AG04450 (cell line): ENCODE measurements at places on chromosomes 2 and 18.

DNA sequence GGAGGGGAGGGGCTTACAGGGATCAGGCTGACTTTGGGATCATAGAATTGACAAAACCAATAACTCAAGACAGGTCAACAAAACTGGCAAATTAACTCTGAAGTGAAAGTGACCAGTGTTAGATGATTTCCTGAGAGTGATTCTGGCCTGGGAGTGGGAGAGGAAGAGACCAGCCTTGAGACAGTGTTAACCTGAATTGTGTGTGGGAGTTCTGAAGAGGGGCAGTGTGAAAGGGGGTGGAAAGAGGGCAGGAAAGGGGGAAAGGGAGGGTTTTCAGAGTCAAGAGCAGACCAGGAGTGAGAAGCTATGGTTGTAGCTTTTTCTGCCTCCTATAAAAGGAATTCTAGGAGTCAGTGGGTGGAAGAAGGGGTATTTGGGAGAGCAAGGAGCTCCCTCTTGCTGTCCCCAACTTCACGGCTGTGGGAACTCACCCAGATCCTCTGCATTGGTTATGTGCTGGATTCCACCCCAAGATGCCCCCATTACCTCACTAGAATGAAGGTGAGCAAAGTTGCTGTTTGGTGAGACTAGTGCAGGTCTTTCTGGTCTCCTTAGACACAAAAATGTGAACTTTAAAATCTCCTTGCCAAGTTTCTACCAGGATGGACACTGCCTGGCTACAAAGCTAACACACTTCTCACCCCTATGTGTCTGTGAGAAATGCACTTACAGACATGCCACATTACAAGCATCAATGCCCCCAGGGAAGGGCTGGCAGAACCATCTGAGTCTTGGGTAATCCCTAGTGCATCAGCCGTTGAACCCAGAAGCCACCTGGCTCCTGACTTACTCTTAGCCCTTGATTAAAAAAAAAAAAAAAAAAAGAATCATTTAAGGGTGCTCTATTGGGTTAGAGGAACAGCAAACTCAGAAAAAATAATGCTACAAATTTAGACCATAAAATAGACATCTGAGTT, 61.6 kb downstream of the BMP10 start:
- no peak for DNase-seq

- no peak for DNase-seq
Observed at GRCh38 chr2:6168485-6168884, 476.3 kb downstream of the SOX11 start.

- no peak for DNase-seq
Observed at GRCh38 chr2:117832905-117833613, 18.6 kb downstream of the DDX18 start.

- DNase-seq, result no peak
Observed at GRCh38 chr2:9738535-9739496, 104.5 kb upstream of the TAF1B start.

DNA sequence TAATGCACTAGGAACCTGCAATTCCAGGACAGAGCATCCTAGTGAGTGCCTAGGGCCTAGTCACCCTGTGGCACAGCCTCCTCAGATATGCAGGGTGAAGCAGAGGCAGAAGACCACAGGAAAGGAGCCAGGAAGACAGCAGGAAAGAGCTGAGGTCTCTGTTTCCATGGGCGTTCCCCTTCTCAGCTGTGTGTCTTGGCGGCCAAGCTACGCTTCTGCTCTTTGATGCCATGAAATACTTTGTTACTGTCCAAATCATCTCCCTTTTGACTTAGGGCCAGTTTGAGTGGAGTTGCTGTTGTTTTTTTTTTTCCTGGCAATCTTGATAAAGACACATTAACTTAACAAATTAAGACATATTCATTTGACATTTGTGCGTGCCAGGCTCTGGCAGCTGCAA, 67.3 kb downstream of the APOB start:
- no peak for DNase-seq

DNA sequence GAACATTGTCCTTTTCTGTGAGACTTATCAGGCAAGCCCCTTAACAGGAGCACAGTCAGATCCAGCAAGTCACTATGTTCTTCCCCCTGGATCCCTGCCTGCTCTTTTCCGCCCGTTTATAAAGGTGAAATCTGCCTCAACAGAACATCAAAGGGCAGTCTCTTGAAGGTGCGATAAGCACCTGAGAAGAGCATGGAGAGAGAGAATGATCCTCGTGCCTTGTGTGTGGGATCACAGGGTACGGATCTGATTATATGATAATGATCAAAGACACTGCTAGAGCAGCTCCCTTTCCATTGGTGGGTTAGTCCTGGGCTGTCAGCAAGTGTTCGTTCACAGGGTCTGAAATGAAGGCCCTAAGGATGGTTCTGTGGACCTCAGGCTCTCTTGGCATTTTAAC, 106.4 kb downstream of the ZAP70 start:
- DNase-seq, result no peak

GRCh38 chr18:48133671-48134251, 203.3 kb upstream of the SMAD2 start:
- DNase-seq, result no peak

- no peak for DNase-seq
Observed at GRCh38 chr2:183078163-183078463, 434 bp upstream of the DUSP19 start.
